Activated CD8-positive, alpha-beta memory T cell treated with anti-CD3 and anti-CD28 coated beads, Interleukin-2, amount 50 U/mL, for 4 hours (primary cell): ENCODE measurements at places on chromosomes 16 and 17.

- DNase-seq: no peak
Measured at GRCh38 chr17:49741009-49741691, 22.8 kb downstream of the FAM117A start.

GRCh38 chr16:2734844-2735515 lies 15.0 kb upstream of the PRSS27 start:
- DNase-seq: no peak

DNA sequence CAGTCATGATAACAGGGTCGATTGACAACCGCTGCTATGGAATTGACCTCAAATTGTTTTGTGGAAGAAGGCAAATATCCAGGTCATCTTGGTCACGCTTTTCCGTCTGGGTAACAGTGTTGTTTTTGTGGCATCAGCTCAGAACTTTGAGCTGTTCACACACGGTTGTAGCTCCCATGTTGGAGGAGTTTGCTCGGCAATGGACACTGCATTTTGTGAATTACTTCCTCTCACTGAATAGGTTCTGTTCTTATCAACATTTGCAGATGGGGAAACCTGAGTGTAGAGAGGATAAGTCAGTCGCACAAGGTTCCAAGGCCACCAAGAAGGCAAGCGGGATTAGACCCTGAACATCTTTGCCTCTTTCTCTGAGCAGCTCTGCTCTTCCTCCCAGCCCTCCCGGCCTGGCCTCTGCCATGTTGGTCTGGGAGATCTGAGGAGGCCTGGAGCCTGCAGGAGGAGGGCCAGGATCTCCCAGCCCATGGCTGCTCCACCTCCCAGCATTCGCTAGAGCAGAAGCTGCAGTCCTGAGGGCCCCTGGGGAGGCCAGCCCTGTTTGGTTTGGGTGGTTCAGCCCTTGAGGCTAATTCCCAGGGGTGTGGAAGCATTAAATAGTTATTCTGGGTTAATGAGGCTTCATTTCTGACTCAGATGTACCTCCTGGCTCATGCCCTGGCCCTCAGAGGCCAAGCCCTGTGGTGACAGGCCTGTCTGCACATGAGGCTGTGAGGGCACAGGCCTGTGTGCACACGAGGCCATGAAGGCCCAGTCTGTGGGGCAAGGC lies 154.1 kb upstream of the PLCG2 start:
- no peak for DNase-seq

- DNase-seq: no peak
Measured at GRCh38 chr16:20747030-20747816, 5.6 kb upstream of the THUMPD1 start.

DNA sequence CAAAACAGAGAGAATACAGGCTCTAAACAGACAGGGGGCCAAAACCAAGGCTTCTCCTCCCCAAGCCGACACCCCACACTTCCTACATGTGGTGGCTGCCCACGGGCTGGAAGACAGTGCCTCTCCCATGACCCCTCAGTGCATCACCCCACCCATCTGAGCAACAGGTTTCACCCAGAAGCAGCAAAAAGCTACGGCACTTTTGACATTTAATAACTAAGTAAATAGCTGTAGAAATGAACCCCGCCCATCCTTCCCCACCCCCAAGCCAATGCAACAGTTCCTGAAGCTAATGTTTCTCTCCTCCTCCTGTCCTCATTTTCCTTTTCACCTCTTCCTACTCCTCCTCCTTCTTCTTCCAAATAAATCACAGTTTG lies 9.9 kb upstream of the SOX9 start:
- no peak for DNase-seq

DNA sequence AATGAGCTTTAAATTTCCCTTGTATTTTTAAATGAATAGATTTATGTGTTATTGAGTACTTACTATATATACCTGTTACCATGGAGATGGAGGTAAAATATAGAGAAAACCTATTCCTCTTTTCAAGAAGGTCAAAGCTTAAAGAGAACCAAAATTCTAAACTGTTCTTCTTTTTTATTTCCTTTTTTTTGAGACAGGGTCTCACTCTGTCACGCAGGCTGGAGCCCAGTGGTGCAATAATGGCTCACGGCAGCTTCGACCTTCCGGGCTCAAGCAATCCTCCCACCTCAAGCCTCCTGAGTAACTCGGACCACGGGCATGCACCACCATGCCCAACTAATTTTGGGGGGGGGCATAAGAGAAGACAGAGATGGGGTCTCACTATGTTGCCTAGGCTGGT lies 25.0 kb upstream of the TMEM97 start:
- no peak for DNase-seq

DNA sequence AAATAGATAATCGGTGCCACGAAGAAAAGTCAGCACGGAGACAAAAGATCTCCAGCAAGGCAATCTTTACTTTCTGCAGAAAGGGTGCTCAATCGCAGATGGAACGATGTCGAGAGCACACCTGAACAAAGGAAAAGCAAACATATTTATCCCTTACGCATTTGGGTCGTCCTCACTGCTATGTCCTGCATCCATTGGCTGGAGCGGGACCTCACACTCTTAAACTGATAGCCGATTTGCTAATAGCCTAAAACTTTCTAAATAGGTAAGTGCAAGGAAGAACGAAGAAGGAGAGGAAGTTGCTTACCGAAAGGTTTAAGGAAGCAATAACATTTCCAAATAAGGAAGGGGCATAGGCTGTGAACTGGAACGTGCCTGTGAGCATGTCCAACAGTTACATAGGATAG lies 1.2 kb upstream of the AKAP10 start:
- DNase-seq: no peak

DNA sequence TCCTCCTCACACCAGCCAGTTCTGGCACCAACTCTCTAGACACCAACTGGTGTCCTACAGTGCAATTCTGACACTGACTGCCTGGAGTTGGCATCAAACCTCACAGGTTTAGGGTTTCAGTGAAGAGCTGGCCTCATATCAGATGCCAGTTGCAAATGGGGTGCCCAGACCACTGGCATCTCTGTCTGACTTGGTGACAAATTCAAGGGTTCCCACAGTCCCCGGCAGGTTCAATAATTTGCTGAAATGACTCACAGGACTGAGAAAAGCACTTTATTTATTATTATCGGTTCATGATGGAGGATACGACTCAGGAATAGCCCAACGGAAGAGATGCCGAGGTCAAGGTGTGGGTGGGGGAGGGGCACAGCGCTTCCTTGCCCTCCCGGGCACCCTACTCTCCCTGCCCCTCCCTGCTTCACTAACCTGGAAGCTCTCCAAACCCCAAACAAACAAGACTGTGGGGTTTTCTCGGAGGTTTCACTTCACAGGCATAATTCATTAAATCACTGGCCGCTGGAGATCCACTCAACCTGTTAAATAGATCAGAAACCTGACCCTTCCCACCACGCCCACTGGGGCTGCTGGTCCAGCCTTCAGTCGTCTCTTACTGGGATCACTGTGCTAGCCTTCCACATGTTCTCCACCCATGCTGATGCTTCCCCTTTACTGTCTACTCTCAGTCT lies 1.7 kb upstream of the NLRP1 start:
- DNase-seq: no peak
